ENCODE measurements at places on chromosomes 5 and 9. TPM values are rescaled to one million over a fixed set of nuclear protein-coding genes. Genes with fewer than 3 reads are reported as not detected.

CDX1 gene
- not detected for total RNA-seq

PLCXD3 gene
- total RNA-seq, result not detected

FAM163B gene
- total RNA-seq, result not detected

WNT8A gene
- total RNA-seq, result not detected

UNC13B gene
- 0.15 TPM for total RNA-seq

ADAMTSL1 gene
- 0.10 TPM for total RNA-seq

DNA sequence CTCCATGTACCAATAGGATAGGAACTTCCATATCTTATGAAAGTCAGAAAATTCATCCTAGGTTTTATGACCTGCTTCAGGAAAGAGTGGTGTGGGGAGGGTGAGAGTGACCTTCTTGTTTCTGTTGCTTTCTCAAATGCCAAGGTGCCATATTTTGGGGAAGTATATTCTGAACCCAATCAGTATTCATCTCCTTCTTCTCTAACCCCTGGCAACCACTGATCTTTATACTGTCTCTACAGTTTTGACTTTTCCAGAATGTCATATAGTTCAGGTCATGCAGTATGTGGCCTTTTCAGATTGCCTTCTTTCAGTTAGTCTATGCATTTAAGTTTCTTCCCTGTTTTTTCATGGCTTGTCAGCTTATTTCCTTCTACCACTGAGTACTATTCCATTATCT, 321.4 kb upstream of the SEMA6A start:
- no peaks in the 10 kb centered on the region for H3K36me3 ChIP-seq
- no peak for DNase-seq
- H3K27me3 ChIP-seq, result no peaks in the 10 kb centered on the region
- no peak overlapping the region for H3K4me3 ChIP-seq
- no peak overlapping the region for H3K27ac ChIP-seq

DNA sequence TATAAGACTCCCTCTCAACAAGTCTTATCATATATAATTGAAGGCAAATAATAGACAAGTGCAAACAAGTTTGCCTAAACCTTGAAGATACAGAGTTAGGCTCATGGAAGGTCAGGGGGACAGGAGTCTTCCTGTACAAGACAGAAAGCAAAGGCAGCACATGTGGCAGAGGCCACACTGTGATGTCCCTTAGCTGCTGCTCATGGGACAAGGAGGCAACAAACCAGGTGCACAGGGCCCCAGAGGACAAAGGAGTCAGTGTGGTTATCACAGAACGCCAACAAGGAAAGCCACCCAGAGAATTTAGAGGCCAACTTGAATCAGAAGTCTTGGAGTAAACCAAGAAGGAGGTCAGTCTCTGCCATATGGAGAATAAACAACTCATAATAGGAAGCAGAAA, 444.8 kb downstream of the SPOCK1 start:
- H3K27ac ChIP-seq, result no peak overlapping the region
- no peaks in the 10 kb centered on the region for H3K27me3 ChIP-seq
- H3K36me3 ChIP-seq, result no peaks in the 10 kb centered on the region
- H3K4me1 ChIP-seq, result no peaks in the 10 kb centered on the region
- no peak for DNase-seq

- H3K27ac ChIP-seq, result no peak overlapping the region
- DNase-seq, result no peak
- no peak overlapping the region for H3K4me3 ChIP-seq
Observed at GRCh38 chr9:114240647-114241558, 82.0 kb upstream of the ORM1 start.

- H3K4me3 ChIP-seq, result peak overlapping the region; percentile 72
- peak overlapping the region; percentile 99 for H3K27ac ChIP-seq
- peaks cover 78% of the 10 kb centered on the region for H3K4me1 ChIP-seq
- no peaks in the 10 kb centered on the region for H3K27me3 ChIP-seq
- no peaks in the 10 kb centered on the region for H3K36me3 ChIP-seq
Observed at GRCh38 chr9:131731237-131731636, 8.6 kb downstream of the RAPGEF1 start.

DNA sequence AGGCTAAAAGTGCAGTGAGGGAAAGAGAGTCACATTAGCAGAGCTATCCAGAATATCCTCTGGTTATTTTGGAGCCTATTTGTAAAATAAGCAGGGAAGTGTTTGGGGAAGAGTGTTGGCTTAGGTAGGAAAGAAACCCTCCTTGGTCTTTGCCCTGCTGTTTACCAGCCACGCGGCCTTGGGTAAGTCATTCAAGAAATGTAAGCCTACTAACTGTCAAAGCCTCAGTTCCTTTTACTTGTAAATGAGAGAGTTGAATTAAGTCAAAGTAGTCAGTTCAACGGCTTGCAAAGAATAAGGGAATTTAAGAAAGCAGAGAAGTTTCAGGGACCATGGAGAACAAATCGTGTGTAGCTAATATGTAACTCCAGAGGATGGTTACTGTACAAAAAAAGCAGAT, 75.8 kb upstream of the TNC start:
- H3K27me3 ChIP-seq, result no peaks in the 10 kb centered on the region
- H3K36me3 ChIP-seq, result no peaks in the 10 kb centered on the region
- H3K27ac ChIP-seq, result no peak overlapping the region
- H3K4me1 ChIP-seq, result peaks cover 4% of the 10 kb centered on the region
- DNase-seq, result no peak

GRCh38 chr9:138077898-138078540, 200.4 kb downstream of the CACNA1B start:
- no peaks in the 10 kb centered on the region for H3K4me1 ChIP-seq
- no peak overlapping the region for H3K27ac ChIP-seq
- H3K27me3 ChIP-seq, result no peaks in the 10 kb centered on the region
- no peak overlapping the region for H3K4me3 ChIP-seq
- H3K36me3 ChIP-seq, result no peaks in the 10 kb centered on the region

DNA sequence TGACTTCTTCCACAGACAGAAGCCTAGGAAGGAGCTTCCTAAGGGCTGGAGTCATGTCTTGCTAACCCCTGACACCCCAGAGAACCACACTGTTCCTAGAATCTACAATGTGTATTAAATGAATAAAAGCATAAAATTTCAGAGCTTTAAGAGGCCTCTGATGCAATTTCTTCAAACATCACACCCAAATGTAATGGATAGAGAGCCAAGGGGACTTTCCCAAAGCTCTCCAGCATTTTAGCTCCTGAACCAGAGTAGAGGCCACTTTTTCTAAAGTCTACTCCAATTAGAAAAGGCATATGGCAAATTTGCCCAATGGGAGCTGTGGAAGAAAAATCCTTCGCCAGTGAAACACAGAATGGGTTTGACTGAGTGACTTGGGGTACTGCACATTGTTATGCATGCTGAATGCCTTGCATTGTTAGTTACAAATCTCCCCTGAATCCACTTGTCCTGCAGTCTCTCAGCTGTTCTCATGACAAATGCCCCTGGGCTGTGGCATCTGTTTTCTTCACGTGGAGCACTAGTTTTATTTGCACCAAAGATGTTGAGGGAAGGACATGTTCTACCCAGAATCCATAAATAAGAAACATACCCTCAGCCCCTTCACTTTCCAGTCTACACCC, 334.0 kb downstream of the ASTN2 start:
- H3K27me3 ChIP-seq, result no peaks in the 10 kb centered on the region
- H3K27ac ChIP-seq, result no peak overlapping the region
- DNase-seq, result no peak
- no peak overlapping the region for H3K4me3 ChIP-seq
- no peaks in the 10 kb centered on the region for H3K36me3 ChIP-seq

- DNase-seq, result no peak
- no peaks in the 10 kb centered on the region for H3K4me1 ChIP-seq
- no peak overlapping the region for H3K4me3 ChIP-seq
- no peaks in the 10 kb centered on the region for H3K27me3 ChIP-seq
- no peak overlapping the region for H3K27ac ChIP-seq
- no peaks in the 10 kb centered on the region for H3K36me3 ChIP-seq
Observed at GRCh38 chr5:32942225-32942989, 231.3 kb downstream of the NPR3 start.

DNA sequence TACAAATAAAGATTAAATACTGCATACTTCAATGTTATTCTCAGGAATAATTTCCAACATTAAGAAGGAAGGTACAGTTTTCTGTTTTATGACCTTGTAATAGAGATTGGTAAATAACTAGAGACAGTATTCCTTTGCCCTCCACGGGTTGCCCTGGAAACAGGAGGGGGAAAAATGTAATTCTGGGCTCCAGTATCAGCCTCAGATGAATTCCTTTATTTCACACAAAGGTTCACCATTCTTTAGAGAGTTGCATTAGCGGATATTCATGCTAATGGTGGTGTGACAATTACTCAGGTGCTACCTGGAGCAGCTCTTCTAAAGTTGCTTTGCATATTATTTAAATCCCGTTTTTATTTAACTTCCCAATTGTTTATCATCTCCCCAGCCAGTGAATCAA, 42.6 kb downstream of the CETN3 start:
- H3K4me3 ChIP-seq, result no peak overlapping the region
- H3K36me3 ChIP-seq, result no peaks in the 10 kb centered on the region
- DNase-seq, result no peak

GRCh38 chr9:130833031-130833990, 1.7 kb upstream of the ABL1 start:
- no peaks in the 10 kb centered on the region for H3K36me3 ChIP-seq
- H3K4me3 ChIP-seq, result no peak overlapping the region
- DNase-seq, result no peak
- H3K27me3 ChIP-seq, result no peaks in the 10 kb centered on the region
- peaks cover 3% of the 10 kb centered on the region for H3K4me1 ChIP-seq
- no peak overlapping the region for H3K27ac ChIP-seq

DNA sequence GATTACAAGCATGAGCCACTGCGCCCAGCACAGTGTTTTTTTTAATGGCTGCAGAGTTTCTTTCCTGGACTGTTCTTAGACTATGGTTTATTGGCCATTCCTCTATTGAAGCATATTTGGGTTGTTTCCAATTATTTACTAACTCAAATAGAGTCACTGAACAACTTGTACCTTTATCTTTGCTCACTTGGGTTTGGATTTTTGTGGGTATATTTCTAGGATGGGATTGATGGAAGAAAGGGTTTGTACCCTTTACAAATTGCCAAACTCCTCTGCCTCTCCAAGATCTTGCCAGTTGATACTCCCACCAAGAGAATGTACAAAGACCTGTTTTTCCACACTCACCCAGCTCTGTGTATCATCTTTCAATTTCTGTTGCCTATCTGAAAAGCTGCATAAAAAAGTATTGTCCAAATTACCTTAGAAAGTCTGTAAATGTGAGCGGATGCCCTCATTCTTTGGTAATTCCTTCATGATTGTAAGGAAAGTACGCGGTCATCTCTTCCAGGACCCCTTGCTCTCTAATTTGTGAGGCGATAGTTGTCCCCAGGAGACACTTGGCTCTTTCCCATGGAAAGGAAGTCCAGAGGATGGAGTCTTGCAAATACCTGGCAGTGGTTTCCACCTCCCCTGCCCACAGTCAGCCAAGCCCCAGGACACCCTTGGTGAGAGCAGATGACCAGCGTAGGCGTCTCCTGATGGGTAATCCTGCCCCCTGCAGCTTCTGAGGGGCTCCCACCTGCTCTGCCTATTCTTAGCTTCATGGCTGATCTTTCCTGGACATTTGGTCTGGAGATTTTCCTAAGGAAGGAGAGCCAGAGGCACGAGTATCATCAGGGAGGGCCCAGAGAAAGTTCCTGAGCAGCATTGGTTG, 33.0 kb downstream of the ARHGEF37 start:
- H3K27me3 ChIP-seq, result no peaks in the 10 kb centered on the region

- no peaks in the 10 kb centered on the region for H3K4me1 ChIP-seq
- H3K27ac ChIP-seq, result no peak overlapping the region
- peaks cover 17% of the 10 kb centered on the region for H3K36me3 ChIP-seq
- DNase-seq, result no peak
- no peaks in the 10 kb centered on the region for H3K27me3 ChIP-seq
- H3K4me3 ChIP-seq, result no peak overlapping the region
Observed at GRCh38 chr5:66151030-66151429, 6.9 kb downstream of the SREK1 start.

DNA sequence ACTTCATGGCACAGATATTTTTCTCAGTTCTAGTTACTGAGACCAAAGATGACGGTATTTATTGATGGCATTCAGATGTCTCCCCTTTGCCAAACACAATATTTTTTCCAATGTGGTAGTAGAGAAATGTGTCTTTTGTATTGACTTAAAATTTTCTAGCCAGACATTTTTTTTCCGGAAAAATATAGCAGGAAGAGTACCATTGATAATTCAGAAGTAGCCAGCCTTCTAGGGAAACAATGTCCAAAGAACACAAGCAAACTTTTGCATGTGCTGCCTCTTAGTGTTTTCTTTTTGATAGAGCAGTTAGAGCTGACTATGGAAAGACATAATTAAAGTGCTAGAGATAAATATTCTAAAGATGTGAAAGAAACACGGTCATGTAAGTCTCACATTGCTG, 231.4 kb downstream of the MARCHF11 start:
- H3K27ac ChIP-seq, result no peak overlapping the region
- no peaks in the 10 kb centered on the region for H3K4me1 ChIP-seq
- no peaks in the 10 kb centered on the region for H3K36me3 ChIP-seq
- H3K27me3 ChIP-seq, result no peaks in the 10 kb centered on the region

DNA sequence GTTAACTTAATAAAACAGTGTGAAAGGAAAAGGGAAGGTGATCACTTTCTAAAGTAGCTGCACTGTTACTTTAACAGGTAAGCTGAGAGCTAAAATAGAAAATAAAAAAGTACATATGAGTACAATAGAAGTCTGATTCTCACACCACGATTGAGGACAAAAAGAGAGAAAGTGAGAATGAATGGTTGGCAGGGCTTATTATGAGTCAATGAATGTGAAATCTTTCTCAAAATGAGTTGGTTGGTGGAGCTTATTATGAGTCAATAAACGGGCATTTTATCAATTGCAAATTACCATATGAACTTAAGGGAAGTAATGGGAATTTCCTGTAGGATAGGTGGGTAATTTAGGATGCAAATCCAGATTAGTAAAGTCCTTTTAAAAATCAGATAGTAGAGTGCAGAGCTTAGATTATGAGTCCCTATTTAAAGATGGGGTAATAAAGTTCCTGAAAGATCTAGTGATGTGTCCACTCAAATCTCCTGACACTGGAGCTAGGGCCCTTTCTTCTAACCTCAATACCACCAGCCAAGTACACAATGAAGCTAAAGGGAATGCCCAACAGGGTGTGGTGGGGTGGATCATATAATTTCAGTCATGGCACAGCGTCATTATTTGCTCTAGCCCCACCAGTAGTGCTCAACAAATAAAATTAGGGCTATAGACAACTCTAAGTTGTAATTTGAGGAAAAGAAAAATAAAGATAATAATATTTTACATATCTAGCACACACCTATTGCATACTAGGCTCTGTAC, 21.1 kb upstream of the TLR4 start:
- H3K27ac ChIP-seq, result no peak overlapping the region
- no peaks in the 10 kb centered on the region for H3K27me3 ChIP-seq
- no peaks in the 10 kb centered on the region for H3K36me3 ChIP-seq
- peak; percentile 34 for DNase-seq
- H3K4me1 ChIP-seq, result no peaks in the 10 kb centered on the region
